Posterior vena cava (tissue), 2 donors: ENCODE measurements at places on chromosomes 2 and 18. TPM values are rescaled to one million over a fixed set of nuclear protein-coding genes. Genes with fewer than 3 reads are reported as not detected.

TTC39C gene
- total RNA-seq = 44.6 TPM

CCDC121 gene
- 3.3 TPM for total RNA-seq

NR4A2 gene
- total RNA-seq = 15.5 TPM

EFHD1 gene
- total RNA-seq = 69.7 TPM

GRCh38 chr2:58620896-58621295, 379.8 kb upstream of the FANCL start:
- DNase-seq = no peak

DNA sequence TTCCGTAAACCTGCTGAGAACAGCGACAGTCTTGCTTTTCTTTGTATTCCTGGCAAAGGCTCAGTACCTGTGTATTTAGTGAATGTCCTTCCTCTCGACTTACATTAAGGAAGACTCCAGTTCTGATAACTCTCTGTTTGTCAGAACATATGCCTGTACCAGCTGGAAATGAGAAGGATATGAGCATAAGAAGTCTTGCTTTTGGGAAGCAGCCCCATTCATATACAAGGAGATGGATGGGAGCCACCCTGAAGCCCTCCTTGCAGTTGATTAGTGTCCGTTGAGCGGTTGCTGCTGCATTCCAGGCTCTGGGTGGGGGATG, 59.8 kb downstream of the SH3BP4 start:
- no peak for DNase-seq

DNA sequence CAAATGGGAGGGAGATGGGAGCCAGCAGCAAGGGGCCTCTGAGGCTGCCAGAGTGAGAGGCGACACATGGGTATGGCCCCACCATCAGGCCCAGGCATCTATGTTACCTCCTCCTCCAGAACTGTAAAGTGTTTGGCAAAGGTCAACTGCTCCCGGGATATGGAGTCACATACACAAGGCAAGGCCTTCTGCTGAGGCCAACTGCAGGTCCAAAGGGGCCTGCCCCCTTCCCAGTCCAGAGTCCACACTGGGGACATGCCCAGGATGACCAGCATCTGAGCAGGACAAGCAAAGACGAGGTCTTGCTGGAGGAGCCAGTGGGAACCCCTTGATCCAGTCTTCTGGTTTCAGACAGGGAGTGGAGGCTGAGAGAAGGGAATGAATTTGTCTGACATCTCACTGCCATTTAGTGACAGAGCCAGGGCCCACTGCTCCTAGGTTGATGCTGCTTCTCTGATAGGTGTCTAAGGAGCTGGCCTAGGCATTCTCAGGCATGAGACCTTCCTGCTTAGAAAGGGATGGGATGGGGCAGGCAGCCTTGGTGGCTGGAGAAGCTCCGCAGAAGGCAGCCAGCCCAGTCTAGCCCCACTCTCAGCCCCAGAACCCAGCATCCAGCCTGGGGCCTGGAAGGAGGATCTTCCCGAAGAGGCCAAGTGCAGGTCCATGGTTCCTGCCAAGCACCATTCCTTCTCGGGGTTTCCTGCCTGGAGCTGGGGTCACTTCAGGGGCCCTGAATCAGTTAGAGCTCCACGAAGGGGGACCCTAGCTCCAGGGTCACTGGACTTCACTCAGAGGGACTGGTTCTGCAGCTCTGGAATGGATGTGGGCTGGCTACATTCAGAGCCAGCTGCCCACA, 26.4 kb downstream of the EMX1 start:
- no peak for DNase-seq

DNA sequence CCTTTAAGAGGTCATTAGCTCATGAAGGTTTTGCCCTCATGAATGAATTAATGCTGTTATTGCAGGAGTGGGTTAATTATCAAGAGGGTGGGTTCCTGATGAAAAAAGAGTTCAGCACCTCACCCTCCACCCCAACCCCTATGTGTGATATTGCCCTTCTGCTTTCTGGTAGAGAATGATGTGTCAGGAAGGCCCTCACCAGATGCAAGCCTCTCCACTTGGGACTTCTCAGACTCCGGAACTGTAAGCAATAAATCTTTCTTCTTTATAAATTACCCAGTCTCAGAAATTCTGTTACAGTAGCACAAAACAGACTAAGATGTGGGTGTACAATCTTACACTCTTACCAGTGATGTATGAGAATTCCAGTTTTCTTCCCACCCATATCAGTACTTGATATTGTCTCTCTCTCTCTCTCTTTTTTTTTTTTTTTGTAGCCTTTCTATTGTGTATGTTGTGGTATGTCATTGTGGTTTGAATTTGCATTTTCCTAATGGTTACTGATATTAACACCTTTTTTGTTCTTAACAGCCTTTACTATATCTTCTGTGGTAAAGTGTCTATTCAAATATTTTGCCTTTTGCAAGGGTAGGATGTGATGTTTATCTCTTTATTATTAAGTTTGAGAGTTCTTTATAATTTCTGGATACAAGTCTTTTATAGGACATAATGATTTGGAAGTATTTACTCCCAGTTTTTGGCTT, 10.4 kb upstream of the MAP2 start:
- DNase-seq = no peak

- DNase-seq = no peak
These were observed 229.4 kb downstream of the HAUS1 start for GRCh38 chr18:46333431-46334135.

- no peak for DNase-seq
These were observed 159.0 kb downstream of the MYCN start for GRCh38 chr2:16099326-16099725.

- no peak for DNase-seq
These were observed 127.1 kb upstream of the TTC39C start for GRCh38 chr18:23887493-23887892.

GRCh38 chr2:99337113-99338028, at the start of gene EIF5B:
Gene EIF5B (plus strand): TSS chr2:99337389. CDS start chr2:99337555, 166 bp downstream.
- DNase-seq = peak; percentile 99
